ENCODE measurements at places on chromosomes 5 and 9.

- no peak for DNase-seq
These were observed 123.8 kb upstream of the DMRT1 start for GRCh38 chr9:717722-718121.

DNA sequence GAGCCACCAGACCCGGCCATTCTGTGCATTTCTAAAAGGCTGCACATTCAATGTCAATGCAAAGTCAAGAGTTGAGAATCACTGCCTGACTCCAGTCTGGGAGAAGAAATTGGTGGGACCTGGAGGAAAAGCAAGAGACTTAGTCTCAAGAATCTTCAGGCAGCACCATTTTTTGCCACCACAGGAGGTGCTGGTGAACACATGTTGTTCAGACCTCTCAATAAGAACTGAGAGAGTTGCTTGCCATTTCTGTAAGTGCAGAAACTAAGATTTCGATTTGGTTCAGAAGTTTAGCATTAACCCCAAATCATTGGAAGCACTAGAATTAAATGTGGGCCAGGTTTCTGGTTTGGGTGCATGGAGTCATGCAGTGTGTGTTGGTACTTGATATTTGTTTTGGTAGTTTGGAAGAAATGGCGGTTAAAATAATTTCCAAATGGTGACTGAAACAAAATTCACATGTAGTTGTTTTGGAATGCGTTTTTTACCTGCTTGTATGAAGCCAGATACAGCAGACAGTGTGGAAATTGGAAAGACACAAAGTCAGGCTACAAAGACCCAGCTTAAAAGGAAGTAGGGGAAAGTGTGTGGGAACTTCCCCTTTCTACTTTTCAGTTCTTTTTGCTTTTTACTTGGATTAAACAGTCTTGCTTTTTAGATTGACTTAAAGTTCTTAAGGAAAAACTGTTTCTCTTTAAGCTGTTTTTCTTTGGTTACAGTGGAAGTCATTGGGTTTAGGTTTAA lies 20.4 kb downstream of the PDE8B start:
- DNase-seq = no peak

DNA sequence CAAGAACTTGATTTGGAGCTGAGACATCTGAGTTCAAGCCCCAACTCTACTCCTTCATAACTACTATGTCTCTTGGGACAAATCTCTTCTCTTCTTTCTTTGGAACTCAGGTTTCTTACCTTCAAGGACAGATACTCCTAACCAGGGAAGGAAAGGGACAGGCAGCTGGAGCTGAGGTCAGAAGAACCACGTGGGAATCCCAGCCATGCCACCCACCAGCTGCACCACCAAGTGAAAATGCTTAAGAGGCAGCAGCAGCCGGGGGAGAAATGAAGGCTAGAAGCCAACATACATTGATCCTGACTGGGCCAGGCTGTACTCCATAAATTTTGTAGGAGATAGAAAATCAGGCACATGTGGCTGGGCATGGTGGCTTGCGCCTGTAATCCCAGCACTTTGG lies 9.6 kb upstream of the OR5C1 start:
- DNase-seq = no peak

- no peak for DNase-seq
These were observed 140.0 kb downstream of the SIL1 start for GRCh38 chr5:139058121-139058520.

GRCh38 chr9:130356877-130357584 lies 87.7 kb upstream of the ASS1 start:
- no peak for DNase-seq

GRCh38 chr9:96574931-96575351 lies 44.7 kb downstream of the CDC14B start:
- DNase-seq = no peak

- DNase-seq = peak; percentile 65
These were observed 404.7 kb upstream of the TRPC7 start for GRCh38 chr5:136769900-136770684.

- DNase-seq = no peak
These were observed 138.0 kb downstream of the GDNF start for GRCh38 chr5:37701868-37702267.

- DNase-seq = no peak
These were observed 487.7 kb downstream of the MAT2B start for GRCh38 chr5:163993126-163993525.

- no peak for DNase-seq
These were observed 473.0 kb downstream of the TLR4 start for GRCh38 chr9:118177241-118177640.

GRCh38 chr5:9869616-9870288 lies 239.6 kb upstream of the TAS2R1 start:
- DNase-seq = no peak

DNA sequence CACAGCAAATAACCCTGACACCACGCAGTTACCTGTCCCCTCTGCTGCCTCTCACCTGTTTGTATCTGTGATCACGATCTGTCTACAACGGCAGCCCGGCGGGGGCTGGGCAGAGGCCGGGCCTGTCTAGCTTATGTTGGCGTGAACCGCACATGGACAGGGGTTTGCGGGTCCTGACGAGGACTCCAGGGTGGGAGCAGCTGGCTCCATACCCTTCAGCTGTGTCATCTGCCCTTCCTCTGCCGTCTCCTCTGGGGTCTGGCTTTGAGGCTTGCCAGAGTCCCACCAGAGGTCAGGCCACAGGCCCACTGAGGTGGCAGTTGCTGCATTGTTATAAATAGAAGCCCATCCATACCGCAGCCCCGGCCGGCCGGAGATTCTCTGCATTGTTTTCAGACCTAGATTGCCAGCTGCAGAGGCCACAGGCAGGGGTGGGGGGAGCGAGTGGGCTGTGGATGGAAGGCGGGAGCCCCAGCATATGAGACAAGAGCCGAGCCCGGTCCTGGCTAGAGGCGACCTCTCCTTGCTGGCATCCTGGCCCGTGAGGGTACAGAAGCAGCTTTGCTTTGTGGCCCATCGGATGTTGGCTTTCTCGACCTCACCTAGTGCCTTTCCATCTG lies 37.8 kb downstream of the FAM78A start:
- peak; percentile 82 for DNase-seq

DNA sequence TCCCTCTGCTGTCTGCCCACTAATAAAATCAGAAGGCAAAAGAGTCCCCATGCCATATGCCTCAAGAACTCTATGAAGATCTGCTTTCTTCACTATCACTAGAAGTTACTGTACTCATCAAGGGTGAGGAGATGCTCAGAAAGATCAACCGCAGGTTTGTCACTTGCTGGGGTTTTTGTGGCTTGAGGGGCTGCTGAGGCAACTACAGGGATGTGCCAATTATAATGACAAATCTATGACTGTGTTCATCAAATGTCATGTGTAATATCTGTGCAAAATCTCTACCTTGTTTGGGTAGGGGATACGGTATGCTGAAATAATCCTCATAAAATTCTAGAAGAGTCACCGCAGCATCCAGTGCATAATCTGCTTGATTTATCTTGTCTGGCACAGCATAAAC lies 13.0 kb downstream of the ERAP1 start:
- no peak for DNase-seq

GRCh38 chr5:56050551-56051255 lies 55.9 kb upstream of the IL6ST start:
- DNase-seq = no peak

- no peak for DNase-seq
These were observed 79.1 kb downstream of the MRPL36 start for GRCh38 chr5:1720396-1721110.

DNA sequence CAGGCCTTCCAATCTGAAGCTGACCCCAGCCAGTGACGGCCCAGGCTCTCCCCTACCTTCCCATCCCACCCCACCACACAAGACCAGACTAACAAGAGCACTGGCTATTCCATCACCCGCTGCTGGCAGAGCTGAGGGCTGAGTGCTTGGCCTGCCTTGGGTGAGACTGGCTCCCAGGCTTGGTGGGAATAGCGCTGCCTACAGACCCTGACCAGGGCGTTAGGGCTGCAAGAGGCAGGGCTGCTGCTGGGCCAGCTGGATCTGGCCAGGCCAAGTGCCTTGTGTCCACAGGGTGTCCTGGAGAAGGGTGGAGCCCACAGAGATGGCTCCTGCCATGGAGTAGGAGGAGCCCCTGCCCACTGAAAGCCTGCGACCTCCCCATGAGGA lies 31.6 kb upstream of the ANGPTL2 start:
- DNase-seq = no peak

DNA sequence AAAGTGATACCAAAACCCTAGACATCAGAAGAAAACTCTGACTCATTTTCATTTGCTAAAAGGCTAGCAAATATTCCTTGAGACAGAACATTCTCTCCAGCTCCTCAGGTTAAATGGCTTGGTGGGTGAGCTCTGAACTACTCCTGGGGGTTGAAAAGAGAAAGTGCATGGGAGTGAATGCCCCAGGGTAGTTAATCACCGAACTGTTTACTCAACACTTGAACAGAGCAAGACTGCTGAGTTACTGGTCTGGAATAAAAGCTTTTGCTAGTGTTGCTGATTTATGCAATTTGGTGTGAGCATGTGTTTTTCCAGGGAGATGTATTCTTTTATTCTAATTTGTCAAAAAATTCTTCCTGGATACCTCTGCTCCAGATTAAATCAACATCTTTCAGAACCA lies 88.3 kb upstream of the PRDM9 start:
- DNase-seq = no peak

GRCh38 chr9:73137286-73137899 lies 14.3 kb upstream of the ANXA1 start:
- DNase-seq = no peak

- DNase-seq = no peak
These were observed 323.8 kb downstream of the PRELID2 start for GRCh38 chr5:145511351-145511750.

- DNase-seq = no peak
These were observed 130.5 kb downstream of the FBXL17 start for GRCh38 chr5:108251350-108251749.

GRCh38 chr5:33513462-33514185 lies 72.9 kb downstream of the TARS1 start:
- DNase-seq = no peak

GRCh38 chr9:69759021-69759420 lies 790 bp downstream of the PTAR1 start:
- DNase-seq = no peak

GRCh38 chr9:82588301-82589180 lies 474.4 kb downstream of the RASEF start:
- DNase-seq = no peak

DNA sequence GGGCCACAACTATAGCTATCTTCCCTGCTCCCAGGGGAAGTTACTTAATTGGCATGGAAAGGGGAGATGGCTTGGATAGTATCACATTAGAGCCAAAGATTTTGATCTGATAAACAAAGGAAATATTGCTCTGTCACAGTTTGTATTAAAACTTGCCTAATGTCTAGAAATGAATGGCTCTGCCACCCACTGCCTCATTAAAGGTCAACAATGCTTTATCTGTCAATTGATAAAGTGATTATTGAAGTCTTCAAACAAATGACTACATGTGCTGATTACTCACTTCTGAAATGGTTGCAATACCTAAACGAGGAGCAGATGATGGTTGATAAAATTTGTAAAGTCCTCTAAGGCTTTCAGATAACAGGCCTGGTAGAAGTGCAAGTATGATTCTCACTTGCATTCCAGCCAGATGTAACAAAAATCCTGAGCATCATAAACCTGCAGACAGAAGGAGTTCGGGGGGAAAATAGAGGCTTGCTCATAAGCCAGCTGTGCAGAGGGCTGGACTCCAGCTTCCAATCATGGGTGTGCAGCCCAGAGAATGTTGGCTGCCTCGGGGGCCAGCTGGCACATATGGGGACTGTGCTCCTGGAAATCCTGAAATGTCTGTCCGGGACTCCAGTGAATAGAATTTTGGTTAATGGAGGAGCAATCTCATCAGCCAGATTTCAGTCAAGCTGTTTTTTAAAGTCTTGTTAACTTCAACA lies 200.5 kb upstream of the SLC27A6 start:
- peak; percentile 89 for DNase-seq

DNA sequence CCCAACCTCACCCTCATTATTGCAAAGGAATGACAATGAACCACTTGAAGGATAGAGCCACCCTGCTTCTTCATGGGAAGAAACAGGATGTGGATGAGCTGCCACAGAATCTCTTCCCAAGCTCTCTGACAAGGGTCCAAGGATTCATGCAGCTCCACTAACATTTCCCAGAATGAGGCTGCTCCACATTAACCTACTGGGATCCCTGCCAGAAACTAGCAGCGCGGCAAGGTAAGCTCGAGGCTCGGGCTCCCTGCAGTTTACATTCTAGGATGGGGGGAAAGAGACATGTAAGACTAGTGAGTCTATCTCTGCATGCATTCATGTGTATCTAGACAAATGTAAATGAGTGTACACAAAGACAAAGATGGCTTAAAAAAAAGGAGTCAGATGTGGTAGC lies 12.1 kb downstream of the DCAF12 start:
- DNase-seq = no peak

DNA sequence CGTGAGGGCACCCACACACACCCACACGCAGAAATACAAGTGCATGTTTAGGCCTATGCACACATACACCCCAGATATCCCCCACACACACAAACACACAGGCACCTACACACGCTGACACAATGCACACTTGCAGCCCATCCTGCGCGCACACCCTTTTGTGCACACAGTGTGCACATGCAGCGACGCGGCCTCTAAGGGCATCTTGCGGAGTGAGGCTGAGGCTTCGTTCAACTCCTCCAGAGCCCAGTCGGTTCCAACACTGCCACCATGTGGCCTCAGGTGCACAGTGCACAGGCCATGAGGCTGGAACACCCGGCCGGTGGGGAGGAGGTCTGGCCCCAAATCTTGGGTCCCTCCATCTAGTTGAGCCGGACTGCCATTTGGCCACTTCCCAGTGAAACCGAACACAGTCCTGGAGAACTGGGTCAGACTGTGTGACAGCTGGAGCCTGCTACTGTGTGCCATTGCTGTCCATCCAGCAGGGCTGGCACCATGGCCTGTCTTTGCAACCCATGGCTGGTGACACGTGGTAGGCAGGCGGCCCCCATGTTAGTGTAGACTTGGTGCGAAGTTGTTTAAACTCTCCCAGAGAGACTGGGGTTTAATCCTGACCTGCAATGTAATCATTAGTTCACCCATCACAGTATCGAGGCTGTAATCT lies 97.7 kb upstream of the MVB12B start:
- DNase-seq = peak; percentile 76

- no peak for DNase-seq
These were observed 314.1 kb upstream of the PTGER4 start for GRCh38 chr5:40365342-40366330.

DNA sequence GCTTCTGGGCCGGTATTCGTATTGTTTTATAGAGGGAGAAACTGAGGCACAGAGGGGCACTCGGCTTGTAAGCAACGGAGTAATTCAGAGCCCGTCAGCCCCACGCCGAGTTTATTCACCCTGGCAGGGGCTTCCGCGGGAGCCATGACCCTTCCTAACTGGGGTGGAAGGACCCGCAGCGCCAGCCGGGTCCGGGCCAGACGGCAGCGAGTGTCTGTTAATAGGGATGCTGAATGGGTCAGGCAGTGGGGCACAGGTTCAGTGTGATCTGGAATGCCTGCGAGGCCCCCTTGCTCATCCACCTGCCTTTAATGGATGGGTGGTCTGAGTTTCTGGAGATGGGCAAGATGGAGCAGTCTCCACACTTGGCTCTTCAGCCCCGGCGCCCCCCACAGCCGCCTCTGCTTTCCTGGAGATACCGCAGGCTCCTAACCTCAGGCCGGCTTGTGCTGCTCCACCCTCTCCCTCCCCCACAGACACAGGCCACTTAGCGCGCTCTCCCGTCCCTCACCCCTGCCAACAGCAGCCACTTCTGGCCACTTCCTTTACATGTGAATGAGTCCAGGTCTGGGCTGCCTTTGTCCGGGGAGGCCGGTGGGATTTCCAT lies 147.1 kb downstream of the ERCC6L2 start:
- DNase-seq = peak; percentile 77

Data from left hindlimb (tissue), 1 donor.